ENCODE measurements at places on chromosomes 6 and 20.

DNA sequence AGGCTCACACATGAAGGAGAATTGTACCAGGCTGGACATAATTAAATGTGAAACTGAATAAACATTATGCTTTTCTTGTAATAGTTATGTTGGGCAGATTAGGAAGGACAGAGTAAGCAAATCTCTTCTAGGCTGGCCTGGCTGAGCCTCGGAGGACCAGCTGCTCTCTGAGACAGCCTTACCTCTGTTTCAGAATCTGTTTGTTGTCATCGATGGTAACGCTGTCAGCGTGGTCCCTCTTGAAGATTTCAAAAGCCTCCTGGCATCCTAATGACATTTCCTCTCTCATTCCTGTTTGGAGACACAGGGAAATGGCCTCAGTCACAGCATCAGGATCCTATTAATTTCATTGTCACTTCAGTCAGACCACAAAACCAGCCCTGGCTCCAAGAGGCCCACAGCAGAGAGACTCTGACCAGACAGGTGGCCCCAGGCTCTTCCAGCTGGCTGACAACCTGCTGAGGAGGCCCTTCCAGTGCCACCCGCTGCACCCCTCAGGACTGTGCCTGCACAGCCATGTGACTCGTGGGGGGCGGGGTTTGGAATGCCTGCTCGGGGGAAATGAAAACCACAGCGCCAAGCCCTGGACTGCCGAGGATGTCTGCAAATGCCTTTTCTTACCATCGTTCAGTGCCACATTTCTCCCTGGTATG, 108.5 kb upstream of the KCNK16 start:
- no peak for DNase-seq

GRCh38 chr6:164128101-164128500, 713.6 kb downstream of the QKI start:
- DNase-seq: no peak

GRCh38 chr6:134359302-134359701, 41.4 kb upstream of the SGK1 start:
- DNase-seq: no peak

- no peak for DNase-seq
Observed at GRCh38 chr6:122264557-122264956, 134.9 kb upstream of the HSF2 start.

- DNase-seq: no peak
Observed at GRCh38 chr20:62606551-62607201, 35.6 kb upstream of the SLCO4A1 start.

DNA sequence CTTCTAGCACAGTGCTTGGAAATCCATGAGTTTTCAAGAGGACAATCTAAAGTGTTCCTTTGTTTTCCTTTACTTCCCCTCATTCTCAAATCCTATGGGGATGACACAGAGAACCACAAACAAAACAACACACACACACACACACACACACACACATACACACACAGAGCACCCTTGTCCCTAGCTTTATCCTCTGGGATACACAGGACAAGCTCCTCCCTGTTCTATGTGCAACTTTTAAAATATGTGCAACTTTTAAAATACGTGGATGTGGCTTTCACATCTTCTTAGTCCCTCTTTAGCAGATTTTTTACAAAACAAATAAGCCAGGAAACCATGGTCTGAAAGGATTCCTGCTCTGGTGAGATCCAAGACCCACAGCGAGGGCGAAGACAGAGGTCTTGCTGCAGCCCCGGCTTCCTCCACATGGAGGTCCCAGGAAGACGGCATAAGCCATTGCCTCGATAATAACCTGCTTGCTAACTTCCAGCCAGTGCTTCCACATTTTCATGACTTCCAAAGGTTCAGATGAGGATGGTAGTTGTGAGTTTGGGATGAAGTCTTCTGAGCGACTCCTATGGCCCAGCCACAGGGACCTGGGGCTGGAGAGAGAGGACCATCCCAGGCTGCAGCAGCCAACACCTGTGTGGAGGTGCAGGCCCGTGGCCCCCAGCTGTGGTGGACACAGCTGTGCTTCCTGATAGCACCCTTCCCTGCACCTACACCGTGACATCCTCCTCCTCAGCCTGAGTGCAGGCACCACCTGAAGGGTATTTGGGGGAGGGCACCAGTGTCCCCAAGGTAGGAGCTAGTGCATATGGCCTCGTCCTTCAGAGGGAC, 62.8 kb upstream of the CD93 start:
- no peak for DNase-seq
